Right kidney (tissue), 9 donors: ENCODE measurements at places on chromosomes 4 and X.

DNA sequence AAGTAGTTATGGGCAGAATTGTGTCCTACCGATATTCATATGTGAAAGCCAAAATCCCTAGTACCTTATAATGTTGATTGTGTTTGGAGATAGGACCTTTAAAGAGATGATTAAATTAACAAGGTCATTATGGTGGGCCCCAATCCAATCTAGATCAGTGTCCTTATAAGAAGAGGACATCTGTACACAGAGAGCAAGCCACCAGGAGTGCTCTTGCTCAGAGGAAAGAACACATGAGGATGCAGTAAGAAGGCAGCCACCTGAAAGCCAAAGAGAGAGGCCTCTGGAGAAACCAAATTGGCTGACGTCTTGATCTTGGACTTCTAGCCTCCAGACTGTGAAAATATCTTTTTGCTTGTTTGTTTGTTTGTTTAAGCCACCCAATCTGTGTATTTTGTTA is 1290.8 kb upstream of the PABPC4L start:
- DNase-seq: no peak

GRCh38 chr4:26717332-26717731 is 133.4 kb downstream of the TBC1D19 start:
- no peak for DNase-seq

DNA sequence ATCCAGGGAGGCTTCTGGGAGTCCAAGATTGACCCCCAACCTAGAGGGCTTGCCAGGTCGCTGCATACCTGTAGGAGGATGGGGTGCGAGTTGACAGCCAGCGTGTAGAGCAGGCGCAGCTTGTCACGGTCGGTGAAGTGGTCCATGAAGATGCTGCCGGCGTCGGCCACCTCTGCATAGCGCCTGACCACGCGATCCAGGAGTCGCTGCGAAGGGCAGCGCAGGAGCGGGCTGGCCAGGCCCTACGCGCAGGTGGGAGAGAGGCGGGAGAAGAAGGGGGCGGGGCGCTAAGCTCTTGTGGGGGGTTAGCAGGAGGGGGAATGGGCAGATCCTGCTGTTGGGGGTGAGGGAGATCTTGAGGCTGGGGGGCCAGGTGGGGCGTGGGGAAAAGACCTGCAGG is 43.0 kb downstream of the DIPK2B start:
- DNase-seq: no peak

DNA sequence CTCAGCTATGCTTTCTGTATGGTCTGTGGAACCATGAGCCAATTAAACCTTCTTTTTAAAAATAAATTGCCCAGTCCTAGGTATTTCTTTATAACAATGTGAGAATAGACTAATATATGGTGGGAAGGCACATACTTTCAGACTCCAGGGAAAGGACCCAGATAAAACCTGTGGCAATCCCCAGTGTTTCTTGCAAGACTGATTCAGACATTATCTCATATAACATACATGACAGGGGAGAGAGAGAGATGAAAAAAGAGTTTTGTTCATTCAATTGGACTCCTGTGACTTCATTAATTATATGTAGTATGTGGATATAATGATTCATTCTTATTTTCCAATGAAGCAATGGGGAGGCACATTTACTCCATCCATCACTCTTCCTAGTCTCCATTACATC is 291.4 kb upstream of the PRKX start:
- no peak for DNase-seq

GRCh38 chrX:38881066-38881465 is 79.8 kb downstream of the MID1IP1 start:
- no peak for DNase-seq

DNA sequence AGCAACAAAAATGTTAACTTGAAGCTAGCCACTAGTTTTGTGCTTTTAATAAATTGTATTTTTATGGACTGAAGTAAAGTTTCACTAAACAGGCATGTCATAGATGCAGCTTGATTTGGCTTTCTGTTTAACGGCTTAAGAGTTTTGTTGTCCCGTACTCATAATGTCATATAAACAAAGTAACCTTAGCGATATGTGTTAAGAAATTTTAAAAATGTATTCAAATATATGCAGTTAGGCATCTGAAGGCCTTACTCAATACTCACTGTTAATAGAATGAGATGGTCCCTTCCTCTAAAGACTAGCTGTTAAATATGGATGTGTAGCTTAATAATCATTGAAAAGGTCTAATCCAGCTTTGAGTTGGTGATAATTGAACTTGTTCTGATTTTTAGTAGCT is 1.0 kb upstream of the SCLT1 start:
- DNase-seq: no peak

DNA sequence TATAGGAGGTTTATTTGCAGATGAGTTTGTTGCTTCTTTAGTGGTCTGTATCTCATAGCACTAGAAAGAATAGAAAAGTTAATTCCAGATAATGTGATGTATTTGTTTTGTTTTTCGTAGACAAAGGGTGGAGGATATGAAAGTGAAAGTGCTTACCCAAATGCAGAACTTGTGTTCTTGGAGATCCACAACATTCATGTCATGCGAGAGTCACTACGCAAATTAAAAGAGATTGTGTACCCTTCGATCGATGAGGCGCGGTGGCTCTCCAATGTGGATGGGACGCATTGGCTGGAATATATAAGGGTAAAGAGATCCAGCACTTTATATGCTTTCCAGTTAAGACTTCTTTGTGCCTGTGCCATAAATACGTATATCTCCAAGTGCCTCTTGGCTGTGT is 43.3 kb downstream of the MTMR1 start:
- DNase-seq: no peak

DNA sequence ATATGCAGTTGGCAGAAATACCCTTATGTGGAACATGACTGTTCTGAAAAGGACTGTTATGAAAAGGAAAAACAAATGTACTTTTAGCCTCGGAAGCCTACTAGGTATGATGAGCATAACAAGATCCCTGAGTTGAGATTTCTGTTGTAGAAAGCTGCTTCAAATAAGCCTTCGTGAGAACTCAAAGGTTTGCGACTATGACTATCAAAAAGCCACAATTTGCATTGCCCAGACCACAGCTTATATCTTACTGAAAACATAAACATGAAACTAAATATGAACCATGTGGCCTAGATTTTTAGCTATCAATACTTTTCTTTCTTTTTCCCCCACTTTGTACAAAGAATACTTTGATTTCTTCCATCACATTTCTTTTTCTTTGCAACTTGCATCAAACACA is 398.2 kb upstream of the LCORL start:
- no peak for DNase-seq

- DNase-seq: no peak
Measured at GRCh38 chrX:152528193-152528592, 77.1 kb upstream of the GABRA3 start.

GRCh38 chr4:38820329-38821061 is 15.9 kb upstream of the TLR1 start:
- no peak for DNase-seq

GRCh38 chrX:20527558-20528011 is 260.9 kb upstream of the RPS6KA3 start:
- DNase-seq: no peak

DNA sequence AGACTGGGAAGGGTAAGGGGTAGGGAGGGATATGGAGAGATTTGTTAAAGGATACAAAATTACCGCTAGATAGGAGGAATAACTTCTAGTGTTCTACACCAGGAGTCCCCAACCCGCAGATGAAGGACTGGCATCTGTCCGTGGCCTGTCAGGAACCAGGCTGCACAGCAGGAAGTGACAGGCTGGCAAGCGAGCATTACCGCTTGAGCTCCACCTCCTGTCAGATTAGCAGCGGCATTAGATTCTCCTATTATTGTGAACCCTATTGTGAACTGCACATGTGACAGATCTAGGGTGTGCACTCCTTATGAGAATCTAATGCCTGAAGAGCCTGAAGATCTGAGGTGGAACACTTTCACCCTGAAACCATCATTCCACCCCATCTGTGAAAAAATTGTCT is 27.9 kb upstream of the BBS7 start:
- DNase-seq: no peak

DNA sequence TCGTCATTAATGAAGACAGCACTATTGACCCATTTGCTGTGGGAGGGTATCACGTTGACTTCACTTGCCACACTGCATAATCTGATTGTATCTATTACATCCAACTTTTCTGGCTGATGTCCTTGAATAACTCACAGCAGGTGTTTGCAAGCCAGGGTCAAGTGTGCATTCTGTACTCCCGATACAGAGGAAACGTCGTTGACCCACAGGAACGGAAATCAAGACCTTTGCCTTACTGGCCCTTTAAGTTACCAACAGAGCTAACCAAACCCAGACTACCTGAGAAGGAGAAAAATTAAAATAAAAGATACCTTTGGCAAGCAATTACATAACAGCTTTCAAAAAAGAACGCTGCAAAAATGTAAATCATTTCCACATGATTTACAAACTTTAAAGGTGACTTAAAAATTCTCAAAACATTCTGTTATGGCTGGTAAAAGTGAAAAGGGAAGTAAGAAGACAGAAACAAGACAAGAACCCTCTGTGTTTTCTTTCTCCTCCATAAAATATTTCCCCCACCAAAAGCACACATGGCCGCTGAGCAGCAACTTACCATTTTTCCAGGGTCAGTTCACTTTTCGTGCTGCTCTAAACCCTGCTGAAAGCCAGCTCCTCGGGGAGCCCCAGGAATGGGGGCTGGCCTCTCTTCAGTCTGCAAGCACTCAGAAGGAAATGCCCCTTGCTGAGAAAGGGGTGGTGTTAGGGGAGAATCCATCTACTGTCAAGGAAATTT is 6.5 kb upstream of the SHISA3 start:
- DNase-seq: no peak

DNA sequence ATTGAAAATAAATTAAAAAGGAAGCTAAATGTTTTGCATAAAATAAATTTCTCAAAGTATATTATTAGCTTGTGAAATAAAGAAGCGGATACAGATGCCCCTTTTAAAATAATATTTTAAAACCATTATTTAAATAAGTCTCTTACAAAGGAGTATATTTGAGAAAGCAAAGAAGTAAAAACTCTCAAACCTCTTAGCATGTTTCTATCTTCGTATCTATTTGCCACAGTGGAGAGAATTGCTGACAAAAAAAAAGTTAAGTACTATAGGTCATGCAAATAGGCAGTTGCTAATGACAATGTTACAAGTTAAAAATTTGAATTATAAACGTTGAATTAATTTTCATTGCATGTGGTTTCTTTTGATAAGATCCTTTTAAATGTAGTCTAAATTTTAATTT is 44.5 kb upstream of the PDGFRA start:
- no peak for DNase-seq

- peak; percentile 42 for DNase-seq
Measured at GRCh38 chrX:137031517-137032340, 2.1 kb downstream of the GPR101 start.

- no peak for DNase-seq
Measured at GRCh38 chr4:7558436-7558835, 123.7 kb upstream of the PSAPL1 start.

GRCh38 chr4:88661739-88662138 is 35.9 kb downstream of the NAP1L5 start:
- DNase-seq: no peak

DNA sequence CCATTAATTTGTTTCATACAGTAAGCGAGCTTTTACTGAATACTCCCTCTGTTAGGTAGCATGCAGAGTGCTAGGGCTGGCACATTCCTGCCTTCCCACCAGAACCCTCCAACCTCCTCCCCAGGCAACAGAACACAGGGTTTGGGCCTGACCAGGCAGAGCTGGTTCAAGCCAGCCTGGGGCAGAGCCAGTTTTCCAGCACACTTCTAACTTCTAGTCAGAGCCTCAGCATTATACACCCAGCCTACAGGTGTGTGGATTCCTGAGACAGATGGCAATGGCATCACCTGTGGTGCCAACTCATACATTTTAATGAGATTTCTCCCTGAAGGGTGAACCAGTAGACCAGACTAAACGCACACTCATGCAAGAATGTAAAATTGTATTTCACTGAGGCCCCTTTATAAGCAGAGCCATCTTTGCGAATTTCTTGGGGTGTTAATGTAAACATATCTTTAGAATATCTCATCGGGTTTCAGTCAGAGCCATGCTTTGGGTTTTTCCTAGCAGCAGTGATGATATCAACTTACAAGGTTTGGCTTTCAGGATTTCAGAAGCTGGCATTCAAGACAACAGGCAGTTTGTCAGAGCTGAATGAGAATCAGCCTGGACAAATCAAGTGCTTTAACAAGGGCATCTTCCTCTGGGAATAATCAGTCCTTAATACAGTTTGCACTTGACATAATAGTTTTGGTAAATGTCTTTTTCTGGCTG is 92.0 kb downstream of the GATB start:
- DNase-seq: no peak

GRCh38 chrX:1885116-1885515 is 270.3 kb downstream of the ASMT start:
- no peak for DNase-seq

DNA sequence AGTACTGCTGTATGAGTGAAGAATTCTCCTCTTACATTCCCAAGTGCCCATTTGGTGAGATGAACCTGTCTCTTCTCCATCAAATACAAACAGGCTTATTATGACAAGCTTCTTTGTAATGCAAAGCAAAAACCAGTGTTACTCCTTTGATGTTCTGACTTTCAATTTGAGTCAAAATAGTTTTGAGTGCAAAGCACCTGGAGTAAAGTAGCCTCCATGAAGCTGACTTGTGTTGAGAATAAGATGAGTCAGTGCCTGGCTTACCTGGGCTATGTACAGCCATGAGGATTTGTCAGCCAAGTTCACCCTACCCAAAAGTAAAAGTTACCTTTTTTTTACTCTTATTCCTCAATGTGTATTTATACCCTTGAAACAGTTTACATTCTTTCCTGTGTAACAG is 132.5 kb upstream of the FMR1 start:
- no peak for DNase-seq

- no peak for DNase-seq
Measured at GRCh38 chrX:41600291-41600690, 88.5 kb upstream of the GPR34 start.

DNA sequence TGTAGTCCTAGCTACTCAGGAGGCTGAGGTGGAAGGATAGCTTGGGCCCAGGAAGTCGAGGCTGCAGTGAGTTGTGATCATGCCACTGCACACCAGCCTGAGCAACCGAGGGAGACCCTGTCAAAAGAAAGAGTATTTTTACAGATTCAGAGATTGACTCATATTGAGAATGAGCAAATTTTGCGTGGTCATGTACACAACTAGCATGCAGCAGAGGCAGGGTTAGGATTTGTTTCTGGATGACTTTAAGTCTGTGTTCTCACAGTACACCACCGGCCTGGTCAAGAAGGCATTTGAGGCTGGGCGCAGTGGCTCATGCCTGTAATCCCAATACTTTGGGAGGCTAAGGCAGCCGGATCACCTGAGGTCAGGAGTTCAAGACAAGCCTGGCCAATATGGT is 44.8 kb upstream of the CBR4 start:
- no peak for DNase-seq

GRCh38 chr4:173919196-173919595 is 364.3 kb downstream of the FBXO8 start:
- no peak for DNase-seq

DNA sequence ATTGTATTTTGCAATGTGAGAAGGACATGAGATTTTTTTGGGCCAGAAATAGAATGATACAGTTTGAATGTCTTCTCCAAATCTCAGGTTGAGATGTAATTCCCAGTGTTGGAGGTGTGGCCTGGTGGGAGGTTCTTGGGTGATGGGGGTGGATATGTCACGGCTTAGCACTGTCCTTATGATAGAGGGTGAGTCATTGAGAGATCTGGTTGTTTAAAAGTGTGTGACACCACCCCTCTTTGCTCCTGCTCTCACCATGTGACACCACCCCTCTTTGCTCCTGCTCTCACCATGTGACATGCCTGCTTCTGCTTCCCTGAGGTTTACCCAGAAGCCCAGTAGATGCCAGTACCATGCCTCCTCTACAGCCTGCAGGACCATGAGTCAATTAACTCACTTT is 1226.9 kb downstream of the PCDH7 start:
- DNase-seq: no peak

- peak; percentile 4 for DNase-seq
Measured at GRCh38 chrX:1011691-1012283, 200.7 kb downstream of the CRLF2 start.

GRCh38 chr4:89549907-89550306 is 242.3 kb upstream of the GPRIN3 start:
- no peak for DNase-seq
